ENCODE measurements at places on chromosomes 7 and 10. TPM values are rescaled to one million over a fixed set of nuclear protein-coding genes. Genes with fewer than 3 reads are reported as not detected.

The ACTL6B gene
- total RNA-seq, result not detected

The WEE2 gene
- total RNA-seq, result not detected

The GATA3 gene
- not detected for total RNA-seq

The XRCC2 gene
- 3.1 TPM for total RNA-seq

The ZNF239 gene
- 6.5 TPM for total RNA-seq

The PON3 gene
- not detected for total RNA-seq

The C10orf62 gene
- total RNA-seq, result not detected

The NRF1 gene
- total RNA-seq, result 7.3 TPM

The CCDC146 gene
- total RNA-seq, result 1.0 TPM

The TRIM4 gene
- 15.6 TPM for total RNA-seq

The UTF1 gene
- total RNA-seq, result not detected

The NME8 gene
- total RNA-seq, result not detected

The VPS37D gene
- total RNA-seq, result 1.8 TPM

The MINDY4 gene
- total RNA-seq, result 6.7 TPM

The CDHR3 gene
- 2.9 TPM for total RNA-seq

The GARIN1A gene
- 0.34 TPM for total RNA-seq

The CD36 gene
- 0.15 TPM for total RNA-seq

The CPA4 gene
- total RNA-seq, result 28.1 TPM

The ZNF488 gene
- total RNA-seq, result 0.45 TPM

The NODAL gene
- not detected for total RNA-seq

The NPTX2 gene
- total RNA-seq, result 0.45 TPM

The HOXA4 gene
- 3.1 TPM for total RNA-seq

The SOSTDC1 gene
- total RNA-seq, result 0.15 TPM

The INHBA gene
- 4.9 TPM for total RNA-seq

The MKRN1 gene
- 38.7 TPM for total RNA-seq

The EBF3 gene
- 1.5 TPM for total RNA-seq

The NFE2L3 gene
- total RNA-seq, result 15.1 TPM

The C7orf33 gene
- not detected for total RNA-seq

The CISD1 gene
- 15.5 TPM for total RNA-seq

The LEP gene
- total RNA-seq, result not detected

The SPDYE11 gene
- not detected for total RNA-seq

The PRKCQ gene
- 0.34 TPM for total RNA-seq

The H2BK1 gene
- not detected for total RNA-seq

The ZNF736 gene
- 1.9 TPM for total RNA-seq

The SPDYE2 gene
- total RNA-seq, result not detected

The JAZF1 gene
- 4.9 TPM for total RNA-seq

The SP8 gene
- total RNA-seq, result not detected

The SERPINE1 gene
- total RNA-seq, result 1,155 TPM

The ETV1 gene
- total RNA-seq, result 12.0 TPM

The C10orf67 gene
- not detected for total RNA-seq

The FAM25C gene
- total RNA-seq, result not detected

The RBM48 gene
- 7.1 TPM for total RNA-seq

The DRGX gene
- total RNA-seq, result not detected

The SEMA3E gene
- 0.45 TPM for total RNA-seq

The ATE1 gene
- total RNA-seq, result 9.2 TPM

The HKDC1 gene
- under 0.01 TPM for total RNA-seq

The HHEX gene
- total RNA-seq, result 1.6 TPM

The APBB1IP gene
- not detected for total RNA-seq

The DGKB gene
- total RNA-seq, result not detected

The DYNC1I1 gene
- total RNA-seq, result 0.34 TPM

The SFXN2 gene
- total RNA-seq, result 2.5 TPM

The CHAT gene
- total RNA-seq, result not detected

The NEUROG3 gene
- total RNA-seq, result not detected

The EGR2 gene
- total RNA-seq, result not detected

The GPR85 gene
- total RNA-seq, result 5.2 TPM

The UCN3 gene
- not detected for total RNA-seq

The KCP gene
- 0.17 TPM for total RNA-seq
